Hindlimb muscle (tissue), 1 donor: ENCODE measurements at places on chromosomes 5 and 9. TPM values are rescaled to one million over a fixed set of nuclear protein-coding genes. Genes with fewer than 3 reads are reported as not detected.

The PFN3 gene
- polyA plus RNA-seq = not detected

The FOXD4L3 gene
- not detected for polyA plus RNA-seq

The GPRIN1 gene
- 0.75 TPM for polyA plus RNA-seq

The CAVIN4 gene
- polyA plus RNA-seq = 255 TPM

The NUTM2G gene
- 1.6 TPM for polyA plus RNA-seq

The PCDHGA7 gene
- polyA plus RNA-seq = 1.6 TPM

The F2RL1 gene
- polyA plus RNA-seq = 0.31 TPM

The CEMIP2 gene
- 26.5 TPM for polyA plus RNA-seq

The GABRA6 gene
- polyA plus RNA-seq = not detected

The MRPS2 gene
- polyA plus RNA-seq = 38.3 TPM

The FOXD4L5 gene
- 1.1 TPM for polyA plus RNA-seq

The C9orf50 gene
- 0.26 TPM for polyA plus RNA-seq

The ANKDD1B gene
- polyA plus RNA-seq = 0.75 TPM

The AK3 gene
- 43.6 TPM for polyA plus RNA-seq

The EXD3 gene
- 16.6 TPM for polyA plus RNA-seq

The MLANA gene
- polyA plus RNA-seq = 1.4 TPM

The PCDHA9 gene
- polyA plus RNA-seq = not detected

The GRXCR2 gene
- polyA plus RNA-seq = not detected

The PCDHGC5 gene
- 1.1 TPM for polyA plus RNA-seq
